Sigmoid colon (tissue), 7 donors: ENCODE measurements at places on chromosomes 12 and 14.

- DNase-seq, result no peak
Observed at GRCh38 chr12:66035288-66035966, 95.1 kb downstream of the LLPH start.

DNA sequence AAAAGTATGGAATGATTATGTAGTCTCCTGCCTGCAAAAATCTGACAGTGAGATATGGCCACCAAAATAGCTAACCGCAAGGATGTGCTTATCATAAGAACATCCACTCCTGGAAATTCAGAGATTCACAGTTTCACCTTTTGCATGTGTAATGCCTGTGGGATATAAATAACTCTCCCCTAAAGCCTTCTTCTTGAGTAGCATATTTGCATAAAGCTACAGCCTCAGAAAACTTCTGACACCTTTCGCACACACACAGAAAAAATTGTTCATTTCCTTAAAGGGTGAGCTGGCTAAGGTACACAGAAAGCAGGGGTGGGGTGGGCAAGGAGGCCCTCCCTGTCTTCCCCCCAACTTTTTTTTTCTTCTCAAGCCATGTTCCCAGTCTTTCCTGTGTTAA is 3.1 kb upstream of the IGF1 start:
- no peak for DNase-seq

DNA sequence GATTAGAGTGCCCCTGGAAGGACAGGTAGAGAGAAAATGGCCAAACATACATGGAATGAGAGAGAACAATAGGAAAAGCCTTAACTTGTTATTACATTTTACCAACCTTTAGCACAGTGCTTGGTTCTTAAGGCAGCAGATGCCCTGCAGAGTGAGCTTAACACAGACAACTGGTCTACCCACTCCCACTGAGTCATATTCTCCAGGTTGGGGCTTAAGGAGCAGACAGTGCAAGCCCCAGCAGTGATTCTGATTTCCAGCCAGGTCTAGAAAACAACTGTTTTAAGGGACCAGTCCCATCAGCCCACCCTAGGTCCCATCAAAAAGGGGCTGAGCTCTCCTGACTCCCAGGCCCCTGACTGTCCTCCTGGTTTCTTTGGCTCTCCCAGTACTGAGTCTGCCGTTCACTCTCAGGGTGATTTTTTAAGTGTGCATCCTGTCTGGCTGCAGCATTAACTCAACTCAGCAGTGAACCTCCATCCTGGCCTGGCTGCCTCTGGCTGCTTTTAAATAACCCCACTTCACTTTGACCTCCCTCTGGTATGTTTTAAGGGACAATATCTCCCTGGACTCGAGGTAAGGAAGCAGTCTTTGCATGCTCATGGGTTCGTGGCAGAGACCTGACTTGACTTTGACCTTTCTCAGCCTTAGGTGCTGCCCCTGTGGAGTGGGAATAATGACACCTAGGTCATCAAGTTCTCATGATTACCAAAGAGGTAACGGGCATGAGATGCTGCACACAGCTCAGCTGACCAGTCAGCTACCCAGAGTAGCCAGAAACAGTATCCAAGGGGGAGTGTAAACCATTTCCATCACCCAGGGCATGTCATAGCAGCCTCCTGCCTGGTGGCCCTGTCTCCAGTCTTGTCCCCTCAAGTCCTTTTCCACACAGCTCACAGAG is 210.7 kb upstream of the PWP1 start:
- no peak for DNase-seq

DNA sequence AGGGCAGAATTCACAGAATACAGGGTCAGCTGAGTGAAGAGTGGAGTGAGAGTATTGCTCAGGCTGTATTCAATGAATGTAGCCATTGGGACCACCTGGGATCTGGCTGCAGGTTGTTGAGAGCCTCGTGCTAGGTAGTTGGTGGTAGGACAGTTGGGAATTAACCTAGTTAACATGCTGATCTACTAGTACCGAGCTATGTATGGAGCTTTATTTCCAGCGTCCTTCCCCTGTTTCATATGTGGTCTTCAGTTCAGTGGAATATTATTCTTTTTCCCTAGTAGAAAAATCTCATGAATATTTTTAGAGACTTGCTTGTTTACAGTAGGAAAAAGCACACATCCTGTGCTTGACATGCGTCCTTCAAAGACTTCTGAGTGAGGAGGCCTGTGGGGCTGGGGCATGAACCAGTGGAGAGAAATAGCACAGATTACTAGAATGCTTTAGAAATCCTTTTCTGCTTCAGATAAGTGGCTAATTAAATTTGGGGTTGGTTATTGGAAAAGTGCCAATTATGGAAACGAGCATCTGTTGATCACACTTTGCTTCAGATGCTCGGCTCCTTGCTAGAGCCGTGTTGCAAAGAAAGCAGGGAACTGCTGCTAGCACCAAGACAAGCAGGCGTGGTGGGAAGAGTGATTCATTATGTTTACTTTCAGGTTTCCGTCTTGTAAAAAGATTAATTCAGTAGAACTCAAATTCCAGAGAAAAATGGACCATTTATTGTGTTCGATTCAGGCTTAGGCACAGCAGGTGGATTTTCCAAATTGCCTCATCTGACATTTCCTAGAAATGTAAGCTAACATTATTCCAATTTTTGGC is 53.6 kb downstream of the ARF6 start:
- DNase-seq, result no peak
